ENCODE measurements at places on chromosomes 16 and 17.

- peak; percentile 27 for DNase-seq
These were observed 62.7 kb downstream of the FOXK2 start for GRCh38 chr17:82582213-82582612.

DNA sequence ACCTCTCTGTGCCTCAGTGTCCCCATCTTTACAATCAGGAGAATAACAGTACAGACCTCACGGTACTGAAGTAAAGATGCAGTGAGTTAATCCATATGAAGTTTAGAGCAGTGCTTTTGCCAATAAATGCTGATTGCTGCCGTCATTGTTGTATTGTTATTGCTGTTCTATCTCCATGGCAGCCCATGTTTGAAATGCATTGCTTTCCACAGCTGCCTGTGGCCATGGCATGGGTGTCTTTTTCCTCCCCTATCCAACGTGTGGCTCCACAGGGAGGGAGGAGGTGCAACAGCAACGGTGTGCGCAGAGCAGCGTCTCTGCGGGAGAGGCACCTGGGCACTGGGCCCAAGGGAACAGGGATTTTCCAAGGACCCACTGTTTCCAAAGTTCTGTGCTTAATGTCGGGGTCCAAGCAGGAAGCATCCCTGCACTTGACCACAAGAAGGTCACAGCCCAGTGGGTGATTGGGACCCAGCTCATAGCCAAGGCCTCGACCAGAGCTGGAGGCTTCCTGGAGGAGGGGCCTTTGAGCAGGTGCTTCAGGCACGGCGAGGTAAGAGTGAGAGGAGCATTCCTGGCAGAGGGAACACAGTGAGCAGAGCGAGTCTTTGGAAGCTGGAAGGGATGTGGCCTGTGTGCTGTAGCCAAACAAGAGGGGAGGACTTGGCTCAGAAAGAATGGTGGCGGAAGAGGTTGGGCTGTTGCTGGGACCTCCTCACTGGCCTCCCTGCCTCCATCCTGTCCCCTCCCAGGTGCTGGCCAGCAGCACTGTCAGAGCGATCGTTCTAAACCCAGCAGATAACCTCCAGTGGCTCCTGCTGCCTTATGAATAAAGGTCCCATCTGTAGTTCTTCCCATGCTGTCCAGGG lies 3.9 kb downstream of the RAI1 start:
- no peak for DNase-seq

GRCh38 chr17:64262198-64262999 lies 661 bp downstream of the TEX2 start:
- no peak for DNase-seq

DNA sequence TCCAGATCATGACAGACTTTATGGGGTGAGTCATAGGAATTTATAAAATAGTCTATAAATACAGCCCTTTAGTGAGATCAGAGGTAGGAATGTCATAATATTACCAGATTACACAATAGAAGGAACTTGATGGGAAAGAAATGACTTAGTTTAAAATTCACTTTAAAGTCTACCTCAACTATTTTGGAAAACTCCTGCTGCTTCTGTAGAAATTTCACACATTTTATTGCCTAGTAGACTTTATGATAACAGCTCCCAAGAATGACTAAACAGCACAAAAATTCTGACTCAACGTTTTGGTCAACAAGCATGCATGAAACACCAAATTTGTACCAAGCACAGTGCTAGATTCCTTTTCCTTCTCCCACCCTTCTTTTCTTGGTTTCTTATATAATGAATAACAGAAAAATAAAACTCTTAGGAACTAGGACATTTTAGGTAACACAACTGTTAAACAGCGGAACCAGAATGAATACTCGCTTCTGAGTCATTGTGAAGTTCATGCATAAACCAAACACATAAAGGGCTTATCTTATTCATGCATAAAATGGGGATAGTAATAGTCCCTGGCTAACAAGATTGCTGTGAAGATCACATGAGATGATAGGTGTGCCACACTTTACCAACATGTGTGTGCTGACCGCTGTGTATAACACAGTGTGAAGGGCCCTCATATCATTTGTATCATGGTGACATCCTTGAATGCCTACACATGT lies 243.9 kb downstream of the CDH8 start:
- peak; percentile 75 for DNase-seq

GRCh38 chr17:59469786-59470485 lies 95.5 kb upstream of the DHX40 start:
- DNase-seq, result no peak

GRCh38 chr17:48296453-48296852 lies 133.6 kb downstream of the SKAP1 start:
- DNase-seq, result no peak

GRCh38 chr17:1298606-1299005 lies 19.1 kb downstream of the TRARG1 start:
- no peak for DNase-seq

GRCh38 chr17:20086416-20087076 lies 77.4 kb downstream of the SPECC1 start:
- DNase-seq, result no peak

GRCh38 chr17:82382933-82383255 lies 11.3 kb downstream of the UTS2R start:
- no peak for DNase-seq

DNA sequence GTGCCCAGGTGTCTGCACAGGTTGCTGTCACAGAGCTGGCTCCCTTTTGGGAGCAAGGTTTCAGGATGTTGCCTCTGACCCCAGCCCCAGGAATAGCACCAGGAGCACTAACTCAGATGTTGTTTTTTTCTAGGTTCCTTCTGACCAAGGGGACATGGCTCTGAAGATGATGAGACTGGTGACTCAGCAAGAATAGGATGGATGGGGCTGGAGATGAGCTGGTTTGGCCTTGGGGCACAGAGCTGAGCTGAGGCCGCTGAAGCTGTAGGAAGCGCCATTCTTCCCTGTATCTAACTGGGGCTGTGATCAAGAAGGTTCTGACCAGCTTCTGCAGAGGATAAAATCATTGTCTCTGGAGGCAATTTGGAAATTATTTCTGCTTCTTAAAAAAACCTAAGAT lies 28.1 kb downstream of the SCPEP1 start:
- no peak for DNase-seq

DNA sequence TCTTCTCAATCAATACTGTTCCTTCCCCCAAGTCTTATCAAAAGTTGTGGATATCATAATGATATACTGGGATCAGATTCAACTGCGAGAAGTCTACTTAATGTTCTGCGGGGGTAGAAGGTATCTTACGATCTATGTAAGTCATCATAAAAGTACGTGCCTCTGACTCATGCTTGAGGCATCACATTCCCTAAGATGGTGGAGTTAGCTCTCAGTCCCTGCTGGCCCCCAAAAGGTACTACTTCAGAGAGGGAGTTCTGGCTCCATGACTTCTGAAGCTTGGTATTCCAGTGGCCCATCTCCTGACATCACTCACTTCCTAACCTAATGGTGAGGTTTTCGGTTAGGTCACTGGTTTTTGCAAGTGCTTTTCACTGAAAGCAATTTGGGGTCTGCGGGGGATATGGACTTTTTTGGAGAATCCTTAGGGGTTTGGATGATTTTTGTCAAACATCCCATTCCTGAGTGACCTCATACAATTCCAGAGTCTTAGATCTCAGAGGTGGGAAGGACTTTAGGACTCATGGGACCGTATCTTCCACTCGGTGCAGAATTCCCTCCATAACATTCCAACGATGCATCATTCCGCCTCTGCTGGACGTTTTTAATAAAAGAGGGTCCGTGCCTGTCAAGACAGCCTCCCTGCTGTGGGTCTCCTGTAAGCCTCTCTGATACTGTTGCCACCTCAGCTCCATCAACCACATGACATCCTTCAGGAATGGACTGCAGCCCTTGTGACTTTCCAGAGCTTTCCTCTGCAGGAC lies 74.3 kb downstream of the DYNLRB2 start:
- DNase-seq, result peak; percentile 83

DNA sequence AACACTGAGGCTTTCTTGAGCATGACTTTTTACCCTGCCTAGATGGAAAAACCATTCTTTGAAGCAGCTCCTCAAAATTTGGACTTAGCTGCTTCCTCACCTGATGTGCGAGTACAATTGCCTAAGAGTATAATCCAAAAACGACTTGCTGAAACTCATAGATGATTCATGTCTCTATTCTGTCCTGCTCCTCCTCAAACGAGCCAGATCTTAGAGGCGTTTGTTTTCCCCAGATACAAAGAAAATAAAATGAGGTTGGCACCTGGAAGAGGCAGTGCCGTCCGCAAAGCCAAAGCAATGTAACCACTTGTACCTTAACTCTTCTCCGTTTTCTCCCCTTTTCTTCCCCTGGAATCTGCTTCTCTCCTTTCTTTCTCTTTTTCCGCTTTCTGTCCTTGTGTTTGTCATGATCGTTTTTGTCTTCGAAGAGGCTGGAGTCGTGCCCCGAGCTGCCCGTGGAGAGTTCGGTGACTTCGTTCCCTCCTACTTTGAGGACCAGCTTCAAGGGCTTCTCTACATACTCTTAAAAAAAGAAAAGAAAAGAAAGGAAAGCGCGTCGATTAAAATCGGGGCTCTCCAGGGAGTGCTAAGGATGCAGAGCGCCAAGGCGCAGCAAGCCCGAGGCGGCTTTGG lies 895 bp downstream of the BRD7 start:
- no peak for DNase-seq

DNA sequence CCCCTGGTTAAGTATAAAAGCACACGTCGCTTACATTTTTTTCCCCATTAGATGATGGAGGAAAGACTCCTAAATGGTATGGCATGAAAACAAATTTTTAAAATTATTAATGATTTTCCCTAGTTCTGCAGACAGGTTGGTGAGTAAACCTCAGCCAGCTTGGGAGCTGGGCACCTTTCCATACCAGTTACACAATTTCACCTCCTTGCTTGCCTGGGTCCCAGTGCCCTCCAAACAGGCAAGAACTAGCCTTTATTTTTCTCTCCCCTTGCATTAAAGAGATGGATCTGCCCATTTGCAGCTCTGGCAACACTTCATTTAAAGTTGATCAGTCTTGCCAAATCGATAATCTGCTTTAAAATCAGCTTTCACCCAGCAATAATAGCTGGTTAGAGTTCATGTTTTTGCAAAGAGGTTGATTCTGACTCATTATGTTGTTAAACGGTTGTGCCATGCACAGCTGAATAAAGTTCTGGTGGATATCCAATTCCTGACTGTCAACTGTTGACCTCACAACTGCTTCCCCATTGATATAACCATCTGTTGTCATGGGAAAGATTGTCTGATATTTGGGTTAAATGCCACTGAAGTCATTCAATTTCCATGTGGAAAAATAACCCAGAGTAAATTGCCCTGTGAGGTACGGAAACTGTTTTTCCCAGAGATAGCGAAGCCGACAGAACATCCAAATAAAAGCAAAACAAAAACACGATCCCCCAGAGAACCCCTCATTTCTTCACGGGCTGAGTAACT lies 1.3 kb downstream of the C17orf58 start:
- peak; percentile 76 for DNase-seq

DNA sequence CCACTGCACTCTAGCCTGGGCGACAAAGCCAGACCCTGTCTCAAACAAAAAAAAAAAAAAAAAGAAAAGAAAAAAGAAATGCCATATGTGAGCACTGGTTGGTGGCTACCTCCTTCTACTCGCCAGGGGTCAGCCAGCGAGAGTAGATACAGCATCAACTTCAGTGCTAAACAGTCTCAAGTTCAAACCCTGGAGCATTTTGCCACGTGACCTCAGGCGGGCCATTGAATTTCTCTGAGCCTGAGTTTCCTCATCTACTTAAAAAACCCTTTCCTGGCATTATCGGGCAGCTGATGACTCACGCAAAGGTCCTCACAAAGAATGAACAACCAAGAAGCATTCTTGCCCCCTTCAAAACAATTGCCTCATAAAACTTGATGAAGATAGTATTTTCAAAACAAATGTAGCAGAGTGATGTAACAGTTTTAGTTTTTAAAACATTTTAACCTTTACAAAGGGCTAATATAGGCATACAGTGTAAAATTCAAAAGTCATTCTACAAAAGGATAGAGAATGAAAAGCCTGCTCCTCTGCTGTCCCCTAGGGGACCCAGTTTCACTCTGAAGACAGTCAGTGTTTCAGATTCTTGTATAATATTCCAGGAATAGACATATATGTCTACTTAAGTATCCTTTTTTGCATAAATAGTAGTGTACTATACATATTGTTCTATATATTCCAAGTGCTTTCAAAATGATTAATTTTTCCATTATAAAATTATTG lies 28.4 kb downstream of the DNAH2 start:
- peak; percentile 57 for DNase-seq

GRCh38 chr16:79769928-79770243 lies 169.3 kb upstream of the MAF start:
- no peak for DNase-seq

- DNase-seq, result no peak
These were observed 56.7 kb upstream of the SIAH1 start for GRCh38 chr16:48441863-48442279.

DNA sequence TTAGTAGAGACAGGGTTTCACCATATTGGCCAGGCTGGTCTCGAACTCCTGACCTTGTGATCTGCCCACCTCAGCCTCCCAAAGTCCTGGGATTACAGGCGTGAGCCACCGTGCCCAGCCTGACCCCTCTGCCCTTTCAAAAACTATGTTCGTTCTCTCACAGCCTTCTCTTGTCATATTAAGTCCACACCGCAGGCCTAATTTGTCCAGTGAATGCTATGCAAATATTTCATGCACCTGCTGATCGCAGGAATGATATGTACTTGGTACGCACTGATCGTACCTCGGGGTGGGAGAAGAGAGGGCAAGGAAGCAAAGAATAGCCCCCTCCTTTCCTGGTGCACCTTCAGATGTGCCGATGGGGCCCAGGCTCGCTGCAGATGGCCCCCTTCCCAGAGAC lies 3.0 kb upstream of the BIRC5 start:
- no peak for DNase-seq

- peak; percentile 7 for DNase-seq
These were observed 548 bp downstream of the HAGH start for GRCh38 chr16:1825864-1826690.

DNA sequence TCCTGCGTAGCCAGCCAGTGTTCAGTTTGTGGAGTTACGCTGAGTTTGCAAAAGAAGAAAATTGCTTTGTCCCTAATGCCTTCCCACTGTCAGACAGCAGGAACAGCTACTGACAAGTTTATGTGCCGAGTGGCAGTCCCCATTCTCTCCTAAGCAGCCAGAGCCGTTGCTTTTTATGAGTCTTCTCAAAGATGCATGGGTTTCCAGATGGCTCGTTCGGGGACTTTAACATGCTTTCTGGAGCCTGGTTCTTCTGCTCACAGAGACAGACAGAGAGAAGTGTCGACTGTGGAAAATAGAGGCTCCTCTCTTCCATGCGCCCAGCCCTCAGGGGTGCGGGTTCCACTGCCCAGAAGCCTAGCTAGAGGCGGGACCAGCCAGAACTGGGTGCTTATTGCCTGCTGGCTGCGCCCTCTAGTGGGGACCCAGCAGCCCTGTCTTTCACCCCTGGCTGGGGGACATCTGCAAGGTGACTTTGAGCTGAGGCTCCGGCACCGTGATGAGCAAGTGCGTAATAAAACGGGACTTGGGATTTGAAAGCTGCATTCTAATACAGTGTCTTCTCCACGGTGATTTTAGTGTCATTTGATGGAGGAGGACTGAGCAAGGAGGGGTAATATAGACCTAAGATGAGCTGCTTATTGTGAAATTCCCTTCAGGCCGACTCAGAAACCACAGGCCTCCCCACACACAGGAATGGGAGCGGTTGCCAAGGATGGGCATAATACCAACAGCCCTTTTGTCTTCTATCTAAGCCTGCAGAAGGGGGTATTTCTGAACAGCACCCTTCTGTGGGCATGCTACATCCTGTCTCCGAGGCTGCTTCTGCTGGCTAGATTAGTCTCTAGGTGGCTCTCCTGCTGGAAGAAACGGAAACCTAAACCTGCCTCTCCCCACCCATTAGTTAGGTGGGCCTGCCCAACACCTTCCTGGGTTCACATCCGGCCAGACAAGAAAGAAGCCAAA lies 73.1 kb downstream of the CCDC182 start:
- DNase-seq, result peak; percentile 36

Measured in skeletal muscle cell (primary cell).